Fibroblast of skin of left biceps (primary cell): ENCODE measurements at places on chromosomes 1 and 21.

DNA sequence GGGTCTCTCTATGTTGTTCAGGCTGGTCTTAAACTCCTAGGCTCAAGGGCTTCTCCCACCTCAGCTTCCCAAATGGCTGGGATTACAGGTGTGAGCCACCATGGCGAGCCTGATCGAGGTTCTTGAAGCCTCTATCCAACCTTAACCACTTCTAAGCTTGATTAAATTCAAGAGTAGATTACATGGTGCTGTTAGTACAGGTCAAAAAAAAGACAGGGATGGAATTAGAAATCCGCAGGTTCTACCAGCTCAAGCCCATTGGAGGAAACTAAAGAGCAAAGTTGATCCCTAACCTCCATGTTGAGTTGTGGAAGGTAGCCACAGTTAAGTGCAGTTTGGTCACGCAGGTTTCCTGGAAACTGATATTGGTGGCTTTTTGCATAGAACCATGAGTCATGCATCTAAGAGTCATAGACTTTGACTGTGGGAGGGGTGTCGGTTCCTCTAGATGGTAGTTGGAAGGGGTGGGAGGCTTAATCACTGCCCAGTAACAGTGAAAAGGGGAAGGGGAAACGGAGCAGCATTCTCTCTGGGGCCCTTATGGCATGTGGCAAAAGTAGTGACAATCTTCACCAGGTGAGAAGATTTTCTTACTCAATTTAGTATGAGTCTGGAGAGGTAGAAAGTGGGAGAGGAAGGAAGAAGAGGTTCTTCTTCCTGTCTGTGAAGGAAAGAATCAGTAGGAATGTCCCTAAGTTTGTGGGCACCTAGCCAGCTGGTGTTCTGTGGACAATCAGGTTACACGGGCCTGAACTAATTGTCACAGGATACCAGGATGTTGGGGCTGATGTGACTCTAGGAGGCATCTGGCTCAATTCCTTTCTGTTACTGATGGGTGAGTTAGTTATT is 7.0 kb downstream of the CD53 start:
- DNase-seq, result no peak

- DNase-seq, result no peak
Observed at GRCh38 chr1:48462716-48463302, 9.2 kb downstream of the SPATA6 start.

GRCh38 chr1:162485236-162485635 is 12.4 kb upstream of the UHMK1 start:
- no peak for DNase-seq

- DNase-seq, result no peak
Observed at GRCh38 chr1:234706199-234706598, 96.2 kb upstream of the IRF2BP2 start.

GRCh38 chr1:169108223-169108622 is 1.7 kb downstream of the ATP1B1 start:
- DNase-seq, result no peak

DNA sequence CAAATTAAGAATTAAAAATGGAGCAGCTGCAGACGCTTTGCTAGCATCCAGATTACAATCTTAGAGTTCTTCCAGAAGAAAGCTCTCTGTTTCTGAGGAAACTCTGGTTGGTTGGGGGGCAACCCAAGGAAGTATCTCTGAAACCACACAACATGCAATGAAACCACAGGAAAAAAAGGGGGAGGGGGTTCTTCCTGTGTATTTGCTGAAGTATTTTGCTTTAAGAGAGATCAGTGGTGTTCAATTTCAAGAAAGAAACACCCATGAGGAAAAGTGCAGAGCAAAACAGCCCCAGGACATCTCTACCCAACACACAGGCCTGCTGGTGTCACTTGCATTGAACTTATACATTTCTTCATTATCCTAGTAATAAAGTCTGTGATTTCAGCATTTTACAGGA is 19.7 kb upstream of the TIAM1 start:
- DNase-seq, result no peak

DNA sequence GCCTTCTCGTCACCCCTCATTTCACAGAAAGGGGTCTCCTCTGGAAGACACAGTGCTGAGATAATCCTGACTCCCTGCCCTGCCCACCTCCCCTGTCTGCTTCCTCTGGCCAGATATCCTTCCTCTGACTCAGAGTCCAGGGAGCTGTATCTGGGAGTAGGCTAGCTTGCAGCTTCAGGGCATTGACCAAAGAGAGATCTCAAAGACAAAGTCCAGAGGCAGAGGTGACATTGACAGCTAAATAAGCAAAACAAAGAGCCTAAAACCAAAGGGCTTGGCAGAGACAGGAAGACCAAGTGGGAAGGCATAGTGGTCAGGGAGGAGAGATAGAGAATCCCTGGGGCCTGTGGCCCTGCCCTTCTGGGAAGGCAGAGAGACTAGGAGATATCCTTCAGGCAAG is 64.9 kb downstream of the TNR start:
- no peak for DNase-seq

GRCh38 chr1:189769448-189769847 is 708.2 kb downstream of the BRINP3 start:
- DNase-seq, result no peak

GRCh38 chr1:214824763-214825162 is 221.8 kb downstream of the CENPF start:
- DNase-seq, result no peak

DNA sequence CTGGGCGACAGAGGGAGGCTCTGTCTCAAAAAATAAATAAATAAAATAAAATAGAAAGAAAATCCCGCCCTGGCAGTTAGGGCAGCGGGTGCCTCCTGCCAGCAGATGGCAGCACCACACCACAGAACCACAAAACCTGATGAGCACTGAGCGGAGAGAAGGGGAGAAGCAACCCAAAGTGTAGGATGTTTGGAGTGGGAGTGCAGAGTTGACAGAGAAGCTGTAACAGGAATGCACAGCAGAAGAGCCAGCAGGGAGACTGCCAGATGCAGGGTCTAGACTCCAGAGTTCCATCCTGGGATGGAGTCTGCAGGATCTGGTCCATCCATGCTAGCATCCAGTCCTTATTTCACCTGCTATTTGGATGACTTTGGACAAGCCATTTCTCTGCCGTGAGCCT is 29.7 kb upstream of the KIRREL1 start:
- DNase-seq, result peak; percentile 21

- DNase-seq, result no peak
Observed at GRCh38 chr1:11751087-11751486, 10.9 kb upstream of the C1orf167 start.

GRCh38 chr1:11967028-11967547 is 13.2 kb upstream of the MFN2 start:
- no peak for DNase-seq

GRCh38 chr1:184866991-184867788 is 107.1 kb downstream of the NIBAN1 start:
- peak; percentile 98 for DNase-seq

GRCh38 chr1:236552901-236553300 is 29.1 kb downstream of the LGALS8 start:
- DNase-seq, result no peak

DNA sequence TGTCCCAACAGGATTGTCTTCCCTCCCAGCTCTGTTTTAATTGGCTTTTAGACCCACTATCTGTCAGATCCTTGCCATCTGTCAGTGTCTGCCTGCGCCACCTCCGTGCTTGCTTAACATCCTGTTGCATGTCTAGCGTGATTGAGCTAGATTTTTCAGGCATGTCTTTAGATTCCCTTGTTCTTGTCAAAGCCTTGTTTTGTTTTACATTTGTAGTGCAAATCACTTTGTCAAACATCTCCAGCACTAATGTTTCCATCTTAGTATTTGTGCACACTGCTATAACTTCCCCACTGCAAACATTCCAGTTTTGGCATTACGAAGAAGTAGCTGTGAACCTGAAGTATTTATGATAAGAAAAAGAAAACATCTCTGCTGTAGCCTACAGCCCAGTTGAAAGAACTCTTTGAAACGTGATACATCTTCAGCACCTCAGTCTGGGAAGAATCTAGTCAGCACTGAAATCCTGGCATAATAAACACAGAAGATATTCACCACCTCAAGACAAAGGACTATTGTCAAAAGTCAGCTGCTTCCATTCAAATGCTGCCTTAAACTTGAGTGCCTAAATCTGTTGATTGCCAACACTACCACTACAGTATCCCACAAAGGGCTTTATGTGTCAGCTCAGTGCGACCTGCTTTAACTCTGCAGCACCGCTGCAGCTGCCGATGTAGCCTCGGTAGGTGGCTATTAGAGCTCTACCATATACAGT is 105.0 kb downstream of the FNBP1L start:
- DNase-seq, result peak; percentile 53

DNA sequence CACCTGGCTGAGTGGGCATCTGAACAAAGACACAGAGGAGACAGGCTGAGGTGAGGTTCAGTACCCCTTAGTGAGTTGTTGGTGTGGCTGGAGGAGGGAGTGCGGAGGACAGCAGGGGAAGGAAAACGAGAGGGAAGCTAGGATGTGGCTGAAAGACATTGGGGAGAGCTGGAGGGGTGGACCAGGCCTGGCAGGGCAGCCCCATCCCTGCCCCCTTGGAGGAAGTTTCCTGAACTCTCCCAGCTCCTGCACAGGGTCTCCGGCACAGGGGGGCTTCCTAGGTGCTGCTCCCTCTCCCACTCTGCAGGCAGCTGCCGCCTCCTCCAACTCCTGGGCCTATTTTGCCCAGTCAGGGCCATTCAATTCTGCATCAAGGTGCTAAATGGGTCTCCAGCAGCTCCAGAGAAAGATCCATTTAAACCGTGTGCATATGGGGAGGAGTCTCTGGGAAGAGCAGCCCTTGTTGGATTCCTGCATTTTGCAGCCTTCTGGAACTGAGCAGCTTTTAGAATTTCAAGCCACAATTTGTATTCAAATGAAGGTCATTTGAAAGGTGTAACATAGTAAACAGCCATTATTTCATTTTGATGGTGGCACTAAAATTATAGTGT is 193.9 kb downstream of the CAMTA1 start:
- no peak for DNase-seq

GRCh38 chr21:34544032-34544496 is 32.1 kb upstream of the KCNE1 start:
- no peak for DNase-seq

GRCh38 chr1:229363723-229364122 is 20.9 kb upstream of the CCSAP start:
- DNase-seq, result no peak

DNA sequence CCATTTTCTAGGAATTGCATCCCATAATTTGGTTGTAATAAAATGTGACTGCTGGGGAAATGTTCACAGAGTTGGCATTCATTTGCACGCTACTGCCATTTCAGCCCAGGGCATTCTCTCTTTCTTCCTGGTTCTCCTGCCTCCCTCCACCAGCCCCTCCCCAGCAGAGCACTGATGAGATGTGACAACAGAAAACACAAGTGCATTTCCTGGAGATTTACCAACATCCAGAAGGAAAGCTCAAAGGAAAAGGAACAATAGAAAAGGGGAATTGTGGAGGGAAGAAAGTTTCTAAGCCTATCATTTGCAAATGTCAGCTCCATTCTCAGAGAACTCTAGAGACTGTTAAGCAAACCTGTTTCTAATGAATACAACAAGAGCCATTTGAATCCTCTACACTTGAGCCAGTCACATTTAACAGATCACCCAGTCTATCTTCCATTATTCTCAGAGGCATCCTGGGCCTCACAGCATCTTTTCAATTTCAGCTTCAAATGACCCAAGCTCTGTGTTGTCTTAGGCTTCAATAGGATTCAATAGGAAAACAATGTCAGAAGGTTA is 395.6 kb upstream of the PBX1 start:
- no peak for DNase-seq

DNA sequence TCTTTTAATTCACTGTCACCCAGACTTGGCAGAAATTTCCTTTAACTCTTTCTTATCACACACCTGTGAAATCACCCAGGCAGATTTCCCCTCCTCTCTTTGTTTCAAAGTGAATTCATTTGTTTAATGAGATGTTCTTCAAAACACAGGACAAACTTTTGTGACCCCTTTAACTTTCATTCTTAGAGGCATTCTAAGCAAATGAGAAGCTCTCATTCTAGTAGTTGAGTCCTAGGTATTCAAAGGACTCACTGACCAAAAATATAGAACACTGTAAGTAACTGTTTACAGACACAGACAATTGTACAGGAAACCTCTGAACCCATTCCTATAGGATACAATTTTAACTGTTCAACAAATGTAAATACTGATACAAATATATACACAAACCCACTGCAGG is 16.9 kb downstream of the LRRC8C start:
- no peak for DNase-seq

DNA sequence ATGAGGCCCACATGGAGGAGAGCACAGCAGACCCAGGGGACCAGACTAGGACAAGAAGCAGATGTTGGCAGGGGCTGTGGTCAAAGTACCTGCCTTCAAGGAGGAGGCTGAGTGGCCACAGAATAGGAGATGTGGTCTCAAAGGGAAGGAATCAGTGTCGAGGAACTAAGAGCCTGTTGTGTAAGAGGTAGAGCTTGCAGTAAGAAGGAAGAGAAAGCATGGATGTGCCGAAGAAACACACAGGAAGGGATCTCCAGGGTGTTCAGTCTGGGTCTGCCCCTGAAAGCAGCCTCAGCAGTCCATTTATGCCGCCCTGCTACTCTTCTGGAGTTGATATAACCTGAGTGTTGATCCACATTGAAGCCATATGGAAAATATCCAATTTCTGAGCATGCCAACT is 83.9 kb downstream of the NID1 start:
- no peak for DNase-seq

DNA sequence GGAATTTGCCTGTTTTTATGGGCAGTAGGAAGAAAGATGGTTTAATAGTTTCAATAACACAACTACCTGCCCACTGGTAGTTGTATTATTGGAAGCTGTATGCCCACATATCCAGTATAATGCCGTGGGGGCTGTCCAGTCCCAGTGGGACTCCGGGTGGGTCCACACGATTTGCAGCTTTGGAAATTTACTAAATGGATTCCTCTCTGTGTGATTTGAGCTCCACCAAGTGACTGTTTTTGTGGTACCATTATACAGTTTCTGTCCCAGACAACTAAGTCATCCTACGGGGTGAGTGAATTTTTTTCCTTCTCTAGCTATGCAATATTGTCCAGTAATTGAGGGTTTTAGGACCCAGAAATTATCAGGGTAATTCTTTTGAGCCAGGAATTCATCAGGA is 86.8 kb downstream of the PLA2G4A start:
- no peak for DNase-seq

GRCh38 chr1:12598974-12599373 is 19.0 kb downstream of the DHRS3 start:
- DNase-seq, result no peak

DNA sequence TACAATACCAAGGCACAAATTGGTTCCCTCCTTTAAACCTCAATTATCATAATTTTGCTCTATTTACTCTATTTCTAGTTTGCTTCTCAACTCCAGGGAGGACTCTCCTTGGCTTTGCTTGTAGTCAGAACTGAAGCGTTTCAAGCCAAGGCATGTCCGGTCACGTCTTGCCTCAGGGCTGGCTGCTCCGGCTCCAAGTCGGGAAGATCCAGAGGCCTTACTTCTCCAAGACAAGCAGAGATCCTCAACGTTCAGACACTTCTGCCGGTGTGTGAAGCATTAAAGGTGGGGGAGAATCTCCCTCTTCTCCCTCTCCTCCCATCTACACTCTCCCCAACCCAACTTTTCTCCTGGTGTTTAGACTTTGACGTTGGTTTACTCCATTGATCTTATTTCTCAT is 7.2 kb upstream of the HHAT start:
- DNase-seq, result no peak

DNA sequence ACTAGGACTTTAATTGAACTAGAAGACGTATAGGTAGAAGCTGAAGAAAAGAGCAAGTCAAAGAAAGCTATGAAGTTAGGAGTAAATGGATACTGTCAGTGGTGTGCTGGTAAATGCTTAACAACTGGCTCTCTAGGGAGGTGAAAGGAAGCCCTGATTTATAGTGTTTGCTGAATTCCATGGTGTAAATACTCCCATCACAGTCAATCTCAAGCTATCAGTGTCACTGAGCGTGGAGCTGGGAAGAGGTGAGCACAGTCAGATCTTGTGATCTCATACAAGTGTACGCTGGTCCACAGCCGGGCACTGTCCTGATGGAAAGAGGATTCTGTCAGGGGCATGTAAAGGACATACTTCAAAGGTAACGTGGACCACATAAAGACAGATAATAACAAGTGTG is 28.3 kb downstream of the ELAPOR1 start:
- DNase-seq, result no peak
